AG04449 (cell line): ENCODE measurements at places on chromosomes 7 and 10.

DNA sequence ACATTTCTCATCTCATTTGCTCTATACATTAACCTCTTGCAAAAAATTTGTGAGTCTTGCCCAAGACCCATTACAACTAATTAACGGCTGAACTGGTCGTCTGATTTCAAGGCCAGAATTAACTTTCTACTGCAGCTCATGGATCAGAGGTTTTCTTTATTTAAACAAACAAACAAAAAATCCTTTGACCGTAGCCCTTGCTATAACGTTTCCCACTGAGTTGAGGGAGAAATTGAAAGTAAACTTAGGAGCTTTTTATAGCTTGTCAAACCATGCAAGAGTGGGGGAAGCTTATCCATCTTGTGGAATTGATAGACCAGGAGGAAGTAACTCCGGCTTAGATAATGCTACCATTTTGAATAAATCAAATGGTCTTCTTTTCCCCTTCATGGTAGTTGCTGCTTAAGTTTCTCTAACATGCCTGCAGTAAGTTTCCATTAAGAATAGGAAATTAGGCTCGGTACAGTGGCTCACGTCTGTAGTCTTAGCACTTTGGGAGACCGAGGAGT, 3.3 kb downstream of the SRGN start:
- DNase-seq, result no peak

DNA sequence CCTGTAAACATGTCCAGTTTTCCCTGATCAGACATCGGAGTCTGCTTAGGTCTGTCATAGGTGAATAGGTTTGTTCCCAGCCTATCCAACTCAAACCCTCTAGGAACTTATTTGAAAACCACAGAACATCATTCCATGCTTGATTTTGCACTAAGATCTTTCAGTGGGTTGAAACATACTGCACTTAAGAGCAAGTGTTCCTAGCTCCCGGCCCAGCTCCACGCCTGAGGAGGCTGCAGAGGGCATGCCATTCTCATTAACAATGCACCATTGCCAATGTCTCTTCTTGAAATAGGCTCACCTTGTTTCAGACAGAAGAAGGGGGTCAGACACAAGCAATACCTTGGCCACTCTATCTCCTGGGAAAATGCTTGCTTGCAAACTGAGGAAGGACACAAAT, 78.0 kb upstream of the EGR2 start:
- DNase-seq, result no peak

DNA sequence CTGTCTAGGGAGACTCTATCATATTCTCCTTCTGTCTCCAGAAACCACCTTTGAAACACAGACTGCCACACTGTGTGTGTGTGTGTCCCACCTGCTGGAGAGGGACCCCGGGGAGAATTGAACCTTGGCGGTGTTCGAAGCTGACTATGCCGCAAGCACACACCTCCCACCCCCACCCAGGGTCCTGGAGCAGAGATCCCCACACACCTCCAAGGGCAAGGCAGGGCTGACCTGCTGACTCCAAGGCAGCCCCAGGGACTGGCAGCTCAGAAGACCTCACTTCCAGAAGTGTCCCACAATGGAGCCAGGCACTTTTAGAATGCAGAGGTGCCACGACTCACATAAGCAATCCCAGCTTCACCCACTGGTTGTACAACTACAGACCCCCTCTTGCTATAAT, 13.1 kb downstream of the DRGX start:
- DNase-seq, result no peak

GRCh38 chr10:128025437-128025836, 100.8 kb downstream of the MKI67 start:
- no peak for DNase-seq

DNA sequence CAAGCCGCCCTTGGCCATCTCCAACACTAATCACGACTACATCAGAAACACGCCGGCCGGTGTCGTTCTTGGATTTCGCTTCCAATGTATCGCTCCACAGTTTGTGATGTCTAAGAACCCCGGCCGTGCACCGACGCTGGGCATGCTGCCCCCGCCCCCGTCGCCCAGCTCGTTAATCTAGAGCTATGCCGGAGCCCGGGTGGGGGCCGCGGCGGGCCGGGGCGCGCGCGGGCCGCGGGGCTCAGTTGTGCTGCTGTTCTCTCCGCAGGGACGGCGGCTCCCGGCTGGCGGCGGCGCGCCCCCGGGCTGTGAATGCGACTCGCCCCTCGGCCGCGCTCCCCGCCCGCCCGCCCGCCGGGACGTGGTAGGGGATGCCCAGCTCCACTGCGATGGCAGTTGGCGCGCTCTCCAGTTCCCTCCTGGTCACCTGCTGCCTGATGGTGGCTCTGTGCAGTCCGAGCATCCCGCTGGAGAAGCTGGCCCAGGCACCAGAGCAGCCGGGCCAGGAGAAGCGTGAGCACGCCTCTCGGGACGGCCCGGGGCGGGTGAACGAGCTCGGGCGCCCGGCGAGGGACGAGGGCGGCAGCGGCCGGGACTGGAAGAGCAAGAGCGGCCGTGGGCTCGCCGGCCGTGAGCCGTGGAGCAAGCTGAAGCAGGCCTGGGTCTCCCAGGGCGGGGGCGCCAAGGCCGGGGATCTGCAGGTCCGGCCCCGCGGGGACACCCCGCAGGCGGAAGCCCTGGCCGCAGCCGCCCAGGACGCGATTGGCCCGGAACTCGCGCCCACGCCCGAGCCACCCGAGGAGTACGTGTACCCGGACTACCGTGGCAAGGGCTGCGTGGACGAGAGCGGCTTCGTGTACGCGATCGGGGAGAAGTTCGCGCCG, 1.9 kb downstream of the VWC2 start:
- no peak for DNase-seq

GRCh38 chr7:126845331-126845730, 407.4 kb downstream of the GRM8 start:
- no peak for DNase-seq
